Mesothelial cell of epicardium (in vitro differentiated cells): ENCODE measurements at places on chromosomes 16 and 17. TPM values are rescaled to one million over a fixed set of nuclear protein-coding genes. Genes with fewer than 3 reads are reported as not detected.

GRCh38 chr16:14017886-14018285 is 53.2 kb upstream of the MRTFB start:
- DNase-seq: no peak

- DNase-seq: no peak
Observed at GRCh38 chr17:68909066-68909465, 46.1 kb downstream of the ABCA8 start.

DNA sequence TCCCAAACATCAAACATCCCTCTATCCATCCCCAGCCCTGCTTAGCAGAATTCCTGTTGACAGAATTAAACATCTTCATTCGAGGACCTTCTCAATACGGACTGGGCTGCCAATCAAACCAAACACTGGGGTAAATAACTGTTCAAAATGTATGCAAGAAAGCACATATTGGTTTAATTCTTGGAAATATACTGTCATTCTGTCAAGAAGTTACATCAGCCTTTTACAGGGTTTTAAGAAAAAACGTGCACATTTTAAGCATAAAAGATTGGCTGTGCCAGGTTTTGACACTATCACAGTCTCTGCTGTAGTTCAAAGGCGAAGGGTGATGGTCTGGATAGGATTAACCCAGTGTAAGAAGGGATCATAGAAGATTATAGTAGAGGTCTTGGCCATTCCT is 25.1 kb upstream of the CCNF start:
- no peak for DNase-seq

GRCh38 chr17:80908776-80909175 is 82.9 kb upstream of the CHMP6 start:
- no peak for DNase-seq

- DNase-seq: no peak
Observed at GRCh38 chr17:72879877-72880276, 212.6 kb downstream of the SLC39A11 start.

DNA sequence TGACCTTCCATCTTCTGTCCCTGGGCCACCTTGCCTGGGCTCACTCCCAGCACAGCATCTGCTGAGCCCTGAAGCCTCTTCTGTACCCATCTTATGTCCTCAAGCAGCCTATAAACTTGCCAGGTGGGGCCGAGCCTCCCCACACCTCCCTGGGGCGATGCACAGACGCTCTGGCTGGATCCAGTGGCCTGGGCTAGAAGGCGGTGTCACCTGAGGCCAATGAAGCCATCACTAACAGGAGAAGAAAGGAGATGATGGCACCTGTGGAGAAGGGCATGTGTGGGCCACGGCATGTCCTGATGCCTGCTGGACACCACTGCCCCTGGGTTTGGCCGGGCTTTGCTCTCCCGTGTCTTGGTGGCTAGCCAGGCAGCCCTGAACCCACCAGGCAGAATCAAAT is 45.5 kb downstream of the PEMT start:
- DNase-seq: no peak

DNA sequence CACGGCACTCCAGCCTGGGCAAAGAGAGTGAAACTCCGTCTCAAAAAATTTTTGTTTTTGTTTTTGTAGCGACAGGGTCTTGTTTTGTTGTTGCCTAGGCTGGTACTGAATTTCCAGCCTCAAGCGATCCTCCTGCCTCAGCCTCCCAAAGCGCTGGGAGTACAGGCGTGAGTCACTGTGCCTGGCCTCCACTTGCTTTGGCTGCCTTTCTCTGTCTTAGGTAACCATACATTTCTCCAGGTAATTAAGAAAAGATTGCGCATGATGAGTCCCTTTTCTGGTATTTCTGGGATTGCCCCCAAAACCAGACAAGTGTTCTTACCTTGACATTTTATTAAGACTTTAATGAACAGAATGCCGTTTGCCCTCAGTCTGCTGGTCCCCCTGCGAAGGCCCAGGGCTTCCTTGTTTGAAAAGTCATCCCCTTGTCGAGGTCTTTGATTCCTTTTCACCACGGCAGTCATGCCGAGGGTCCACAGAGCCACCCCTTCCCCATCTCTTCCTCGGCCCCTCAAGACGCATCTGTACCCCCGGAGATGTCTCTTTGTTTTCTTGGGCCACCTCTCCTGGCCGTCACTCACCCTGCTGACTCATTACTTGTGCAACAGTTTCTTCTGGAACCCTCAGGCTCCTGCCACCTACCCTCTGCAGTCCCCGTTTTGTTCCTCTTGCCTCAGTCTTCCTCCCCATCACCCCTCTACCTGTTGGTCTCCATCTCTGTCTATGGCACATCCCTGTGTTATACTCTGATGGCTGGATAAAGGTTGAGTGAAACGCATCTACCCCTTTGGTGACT is 151.0 kb downstream of the SEC14L1 start:
- DNase-seq: no peak

GRCh38 chr17:78739331-78739931 is 42.6 kb downstream of the CYTH1 start:
- no peak for DNase-seq

DNA sequence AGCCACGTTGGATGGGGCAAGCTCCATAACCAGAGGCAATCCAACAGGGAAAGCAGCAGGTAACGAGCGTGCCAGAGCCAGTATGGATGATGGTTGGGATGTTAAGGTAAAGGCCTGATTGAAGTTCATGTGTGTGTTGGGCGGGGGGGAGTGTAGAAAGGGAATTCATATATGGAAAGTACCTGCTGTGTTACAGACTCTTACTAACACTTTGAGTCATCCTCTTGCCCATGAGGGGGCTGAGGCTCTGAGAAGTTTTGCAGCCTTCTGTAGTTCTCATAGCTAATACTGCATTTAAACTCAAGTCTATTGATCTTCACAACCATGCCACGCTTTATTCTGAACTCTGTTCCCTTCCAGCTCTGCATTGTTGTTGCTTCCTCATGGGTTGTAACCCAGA is 28.5 kb downstream of the SYCE1L start:
- DNase-seq: no peak

DNA sequence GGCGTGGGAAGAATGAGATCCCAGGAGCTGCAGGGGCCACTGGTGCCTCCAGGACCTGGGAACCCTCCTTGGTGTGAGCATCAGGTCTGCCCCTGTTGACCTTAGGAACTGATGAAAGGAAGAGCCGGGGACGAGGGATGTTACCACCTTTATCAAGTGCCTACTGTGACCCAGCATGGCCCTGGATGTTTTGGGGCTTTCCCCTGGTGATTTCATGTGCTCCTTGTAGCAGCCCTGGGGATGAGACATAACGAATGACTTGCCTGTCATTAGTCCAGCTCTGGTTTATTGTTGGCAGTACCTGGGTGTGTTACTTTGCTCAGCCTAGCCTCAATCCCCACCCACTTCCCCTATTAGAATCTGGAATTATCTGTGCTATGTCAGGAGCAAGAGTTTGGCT is 39.9 kb downstream of the WSCD1 start:
- no peak for DNase-seq

DNA sequence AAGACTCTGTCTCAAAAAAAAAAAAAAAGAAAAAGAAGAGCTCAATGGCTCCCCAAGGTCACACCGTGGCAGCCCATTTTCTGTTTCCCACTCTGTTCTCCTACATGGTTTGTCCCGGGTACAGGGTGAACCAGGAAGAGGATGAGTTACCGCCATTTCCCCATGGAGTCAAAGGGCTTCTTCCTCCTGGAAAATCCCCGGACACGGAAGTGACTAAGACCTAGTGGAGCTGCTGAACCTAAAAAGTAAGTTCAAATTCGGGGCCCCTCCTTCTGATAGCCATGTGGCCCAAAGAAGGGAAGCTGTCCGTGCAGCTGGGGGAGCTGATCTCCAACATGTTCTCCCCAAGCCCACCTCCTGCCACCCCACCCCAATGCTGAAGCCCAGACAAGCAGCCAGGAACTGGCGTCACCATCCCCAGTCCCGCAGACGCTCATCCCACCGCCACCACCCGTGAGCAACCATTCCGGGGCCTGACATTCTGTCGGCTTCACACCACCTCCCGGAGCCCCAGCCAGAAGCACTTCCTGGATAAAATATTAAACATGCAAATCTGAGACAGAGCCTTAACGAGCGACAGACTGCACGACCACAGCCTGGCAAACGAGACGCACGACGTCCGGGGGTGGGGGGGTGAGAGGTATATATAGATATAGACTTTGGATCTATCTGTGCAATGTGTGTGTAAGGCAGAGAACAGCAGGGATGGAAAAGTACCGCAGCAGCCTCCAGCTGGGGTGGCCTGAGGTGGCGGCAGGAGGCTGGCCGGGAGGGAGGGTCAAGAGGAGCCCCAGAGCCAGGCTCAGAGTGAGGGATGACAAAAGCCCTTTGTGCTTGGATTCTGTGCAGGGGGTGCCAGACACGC is 17.6 kb downstream of the EPOP start:
- no peak for DNase-seq

DNA sequence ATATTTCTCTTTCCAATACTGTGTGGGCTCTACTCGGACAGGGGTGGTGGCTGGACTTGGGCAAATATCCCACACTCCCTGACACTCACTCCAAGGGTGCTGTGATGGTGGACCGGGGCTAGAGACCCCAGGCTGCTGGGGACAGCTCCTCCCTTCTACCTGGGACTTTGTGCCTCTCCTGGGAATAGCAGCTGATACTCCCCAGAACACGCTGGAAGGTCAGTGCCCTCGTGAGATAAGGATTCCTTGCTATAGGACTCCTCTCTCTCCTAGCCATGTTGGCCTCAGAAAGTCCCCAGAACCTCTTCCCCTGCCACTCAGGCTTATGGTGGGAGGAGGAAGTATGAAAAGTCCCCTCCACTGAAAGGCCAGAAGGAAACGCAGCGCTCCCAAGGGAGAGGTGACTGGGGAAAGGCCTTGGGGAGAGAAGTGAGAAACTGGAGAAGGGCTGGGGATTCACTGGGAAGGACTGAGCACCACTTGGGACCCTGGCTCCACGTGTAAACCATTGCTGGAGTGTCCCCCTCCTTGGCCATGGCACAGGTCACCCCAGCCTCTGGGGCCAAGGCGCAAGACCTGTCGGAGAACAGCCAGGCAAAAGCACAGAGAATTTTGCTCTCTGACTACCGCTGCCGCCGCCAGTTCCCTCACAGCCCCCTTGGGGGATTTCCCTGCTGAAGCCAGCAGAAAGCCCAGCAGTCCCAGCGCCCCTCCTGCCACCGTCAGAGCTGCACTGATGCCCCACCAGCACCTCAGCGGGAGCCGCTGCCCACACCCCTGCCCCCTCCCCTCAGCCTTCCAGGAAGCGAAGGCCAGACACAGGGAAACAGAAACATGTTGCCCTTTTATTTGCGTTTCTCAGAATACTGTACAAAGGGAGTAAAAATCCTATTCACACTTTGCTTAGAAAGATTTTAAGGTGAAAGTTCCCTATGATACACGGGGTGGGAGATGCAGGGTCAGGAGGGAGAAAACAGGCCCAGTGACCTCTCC is 2.1 kb upstream of the GSDMB start:
- DNase-seq: no peak

GRCh38 chr17:80999536-81000333 is 8.1 kb downstream of the CHMP6 start:
- DNase-seq: no peak

DNA sequence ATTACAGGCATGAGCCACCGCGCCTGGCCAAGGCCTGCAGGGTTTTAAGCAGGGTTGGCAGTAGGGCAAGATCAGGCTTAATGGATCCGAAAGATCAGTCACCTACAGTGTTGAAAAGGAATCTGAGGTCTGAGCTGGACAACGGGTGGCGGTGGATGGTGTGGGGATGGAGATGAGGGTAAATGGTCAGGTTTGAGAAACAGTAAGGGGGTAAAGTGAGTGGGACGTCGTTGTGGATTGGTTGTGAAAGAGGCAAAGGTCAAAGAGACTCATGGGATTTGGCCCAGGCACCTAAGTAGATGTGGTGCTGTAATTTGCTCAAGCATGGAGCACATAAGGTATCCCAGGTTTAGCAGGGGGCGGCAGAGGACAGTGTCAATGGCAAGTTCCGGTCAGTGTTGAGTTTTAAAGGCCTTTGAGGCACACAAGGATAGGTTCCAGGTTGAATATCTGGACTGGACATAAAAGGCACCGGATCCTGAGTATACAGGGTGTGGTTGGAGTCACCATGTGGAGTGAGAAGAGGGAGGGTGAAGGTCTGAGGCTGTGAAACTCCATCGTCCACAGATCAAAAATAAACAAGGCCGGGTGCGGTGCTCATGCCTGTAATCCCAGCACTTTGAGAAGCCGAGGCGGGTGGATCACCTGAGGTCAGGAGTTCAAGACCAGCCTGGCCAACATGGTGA is 1.1 kb upstream of the SLC16A5 start:
- DNase-seq: no peak

GRCh38 chr16:49484451-49484849 is 110.8 kb downstream of the C16orf78 start:
- no peak for DNase-seq

DNA sequence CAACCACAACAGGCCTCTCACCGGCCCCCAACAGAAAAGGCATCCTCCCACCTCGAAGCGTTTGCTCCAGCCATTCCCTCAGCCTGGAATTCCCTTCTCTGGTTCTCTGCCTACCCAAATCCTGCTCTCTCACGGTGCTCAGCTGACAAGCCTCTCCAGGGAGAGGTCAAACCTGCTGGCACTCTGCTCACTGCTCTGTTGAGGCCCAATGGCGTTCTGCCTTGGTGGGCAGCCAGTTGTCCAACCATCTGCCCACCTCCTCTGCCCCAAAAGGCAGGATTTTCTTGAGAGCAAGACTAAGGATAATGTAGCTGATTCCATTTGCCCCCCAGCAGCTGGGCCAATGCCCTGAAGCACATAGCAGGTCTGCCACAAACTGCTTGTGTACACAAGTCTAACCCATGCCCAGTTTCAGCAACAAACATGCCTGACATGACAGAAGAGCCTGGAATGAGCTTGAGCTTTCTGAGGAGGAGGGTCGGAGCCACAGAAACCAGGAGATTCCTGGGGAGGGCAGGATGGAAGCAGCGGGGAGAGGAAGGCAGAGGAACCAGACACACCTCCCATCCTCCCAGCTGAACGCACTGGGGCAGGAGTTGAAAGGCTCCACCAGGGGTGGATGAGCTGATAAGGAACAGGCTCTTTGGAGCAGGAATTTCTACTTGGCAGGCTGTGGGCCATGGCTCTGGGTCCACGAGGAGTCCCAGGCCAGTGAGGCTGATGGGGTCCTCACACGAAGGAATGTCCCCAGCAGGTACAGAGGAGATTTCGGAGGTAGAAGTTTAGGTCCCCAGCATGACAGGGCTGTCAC is 23.9 kb downstream of the ARHGAP27 start:
- DNase-seq: no peak

The NUDT7 gene
- 6.4 to 7.5 TPM (median 6.8 TPM) in 3 replicates for total RNA-seq

The UBB gene
- total RNA-seq: 1,270 to 1,309 TPM (median 1,304 TPM) in 3 replicates

The DCAKD gene
- 83.2 to 86.0 TPM (median 83.2 TPM) in 3 replicates for total RNA-seq

The MLLT6 gene
- total RNA-seq: 171 to 184 TPM (median 178 TPM) in 3 replicates

The TTC19 gene
- 38.5 to 41.7 TPM (median 39.7 TPM) in 3 replicates for total RNA-seq

The PRSS21 gene
- total RNA-seq: not detected in 3 replicates

The TP53TG3C gene
- total RNA-seq: not detected in 3 replicates

The SOX8 gene
- total RNA-seq: 4.7 to 6.0 TPM (median 5.1 TPM) in 3 replicates
